CD4-positive, alpha-beta T cell treated with Interleukin-21 for 1 hour (primary cell): ENCODE measurements at places on chromosomes 2 and 18.

DNA sequence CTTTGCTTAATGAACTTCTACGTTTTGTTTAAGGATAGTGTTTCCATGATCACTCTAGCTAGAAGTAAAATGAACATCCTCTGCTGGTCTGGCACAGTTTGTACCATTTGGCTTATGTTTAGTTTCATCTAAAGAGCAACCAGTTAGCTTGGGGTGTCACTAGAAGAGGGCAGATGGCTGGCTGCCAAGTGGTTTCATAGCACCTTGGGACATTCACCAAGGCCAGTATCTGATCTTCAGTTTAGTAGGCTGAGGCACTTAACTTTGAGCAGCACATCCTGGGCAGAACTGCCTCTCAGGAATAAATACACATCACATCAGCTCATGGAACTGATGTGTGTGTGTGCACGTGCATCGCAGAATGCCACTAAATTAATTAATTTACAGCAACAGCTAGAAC, 68.4 kb downstream of the NXPH2 start:
- DNase-seq: no peak

GRCh38 chr2:238551091-238551490, 124.4 kb downstream of the ASB1 start:
- DNase-seq: no peak

DNA sequence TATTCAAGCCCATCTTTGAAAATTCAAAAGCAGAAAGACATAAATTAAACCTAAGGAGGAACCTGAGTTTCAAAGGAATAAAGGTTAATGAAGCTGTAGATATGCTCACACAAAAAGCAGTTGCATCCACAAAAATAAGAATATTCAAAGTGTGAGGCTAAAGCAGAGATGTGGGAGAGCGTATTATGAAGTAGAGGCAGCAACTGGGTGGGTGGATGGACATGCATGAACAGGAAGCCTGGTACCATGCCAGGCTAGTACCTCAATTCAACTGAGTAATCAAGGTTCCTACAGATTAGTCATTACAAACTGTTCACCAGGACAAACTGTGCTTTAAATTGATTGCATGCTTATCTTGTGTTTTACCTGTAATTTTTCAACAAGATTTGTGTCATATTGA, 330.0 kb upstream of the PKDCC start:
- no peak for DNase-seq

- DNase-seq: no peak
Observed at GRCh38 chr2:159098361-159098760, 129.9 kb downstream of the TANC1 start.

DNA sequence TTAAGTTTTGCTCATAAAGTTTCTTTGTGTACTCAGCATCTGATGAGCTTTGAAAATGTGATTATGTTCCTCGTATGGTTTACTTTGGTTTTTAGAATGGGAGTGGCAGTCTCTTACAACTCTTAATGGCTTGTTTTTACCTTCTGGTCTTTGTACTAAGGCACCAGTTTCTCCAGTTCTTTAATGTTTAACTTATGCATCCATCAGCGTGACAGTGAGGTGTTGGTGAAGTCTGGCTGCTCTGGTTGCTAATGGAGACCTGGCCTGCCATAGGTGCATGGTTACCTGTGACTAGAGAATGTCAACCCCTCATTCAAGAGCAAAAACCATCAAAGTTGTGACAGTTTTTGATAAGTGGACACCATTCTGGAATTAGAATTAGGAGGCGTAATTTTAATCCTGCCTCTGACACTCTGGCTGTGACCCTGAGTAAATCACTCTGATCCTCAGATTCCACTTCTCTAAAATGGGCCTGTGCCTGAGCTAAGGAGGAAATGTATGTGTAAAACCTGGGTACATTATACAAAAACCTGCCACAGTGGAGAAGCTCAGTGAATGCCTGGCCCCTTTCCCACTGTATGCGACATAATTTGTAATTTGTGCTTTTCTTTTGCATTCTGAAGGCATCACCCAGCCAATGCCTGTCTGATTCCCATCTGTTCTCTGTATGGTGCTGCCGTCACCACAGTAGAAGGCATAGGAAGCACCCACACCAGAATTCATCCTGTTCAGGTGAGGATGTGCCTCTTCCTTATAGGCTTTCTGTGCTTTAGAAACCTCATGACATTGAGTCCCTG, 11.2 kb downstream of the AOX1 start:
- DNase-seq: no peak

GRCh38 chr2:157880927-157881326, 4.8 kb upstream of the ACVR1 start:
- DNase-seq: no peak

DNA sequence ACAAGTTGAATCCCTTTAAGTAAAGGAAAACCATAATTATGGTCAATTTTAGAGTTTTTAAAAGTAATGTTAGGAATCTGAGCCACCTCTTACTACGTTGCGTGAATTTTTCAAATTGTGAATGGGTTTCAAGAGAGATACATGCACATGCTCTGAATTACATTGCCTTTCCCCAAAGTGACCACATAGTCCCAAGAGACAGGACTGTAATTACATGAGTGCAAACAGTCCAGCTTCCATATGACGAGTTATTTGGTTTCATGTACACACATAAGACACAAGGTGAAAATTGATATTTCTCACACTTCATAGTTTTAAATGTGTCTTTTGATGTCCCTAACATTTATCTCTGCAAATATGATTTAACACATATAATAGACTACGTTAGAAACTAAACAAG, 850.8 kb downstream of the LRP1B start:
- no peak for DNase-seq

DNA sequence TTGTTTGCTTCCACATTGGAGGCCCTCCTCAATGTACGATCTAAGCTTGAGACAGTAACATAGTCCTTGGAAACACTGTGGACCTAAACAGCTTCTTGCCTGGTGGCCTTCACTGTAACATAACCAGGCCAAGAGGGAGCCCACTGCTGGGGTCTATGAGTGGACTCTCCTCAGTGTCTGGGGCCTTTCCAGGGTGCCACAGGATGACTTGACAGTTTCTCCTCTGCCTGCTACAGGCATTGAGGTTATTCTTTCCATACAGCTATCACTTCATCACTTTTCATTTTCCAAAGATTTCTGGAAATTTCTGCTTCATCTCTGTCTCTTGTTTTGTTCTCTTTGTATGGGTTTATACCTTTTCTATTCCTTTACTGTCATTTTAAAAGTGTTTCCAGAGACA, 11.3 kb downstream of the SCTR start:
- DNase-seq: no peak

- no peak for DNase-seq
Observed at GRCh38 chr18:63286926-63287325, 32.6 kb downstream of the BCL2 start.

- no peak for DNase-seq
Observed at GRCh38 chr2:12857891-12858290, 141.2 kb downstream of the TRIB2 start.

DNA sequence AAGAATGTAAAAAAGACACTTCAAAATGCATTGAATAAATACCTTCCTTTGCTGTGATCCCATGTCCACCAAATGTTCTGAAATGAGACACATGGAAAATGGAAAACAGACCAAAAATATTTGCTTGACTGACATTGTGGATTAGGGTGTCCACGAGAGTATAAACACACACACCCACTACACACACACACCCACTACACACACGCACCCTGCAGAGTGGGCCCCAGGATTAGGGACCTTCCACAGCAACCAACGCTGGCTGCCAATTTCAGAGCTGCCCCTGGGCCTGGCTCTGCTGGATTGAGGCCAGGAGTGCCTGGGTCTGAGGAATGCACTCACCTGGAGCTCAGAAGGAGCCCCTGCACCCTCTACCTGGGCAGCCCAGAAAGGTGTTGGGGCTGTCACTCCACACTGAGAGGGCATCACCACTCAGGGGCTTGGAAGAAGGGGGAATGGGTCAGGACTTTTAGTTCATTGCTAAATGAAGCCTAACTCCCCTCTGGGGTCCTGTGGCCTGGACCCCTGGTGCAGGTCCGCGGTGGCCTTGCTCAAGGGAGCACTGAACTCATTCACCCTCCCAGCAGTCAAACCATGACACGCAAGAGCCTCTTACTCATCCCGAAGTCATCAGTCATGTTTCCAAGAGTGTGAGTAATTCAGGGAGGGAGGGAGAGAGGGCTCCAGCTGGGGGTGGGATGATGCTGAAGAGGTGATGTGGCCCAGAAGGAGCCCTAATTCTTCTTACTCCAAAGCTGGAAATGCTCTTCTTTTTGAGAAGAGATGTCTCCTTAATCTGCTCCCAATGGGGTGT, 50.2 kb upstream of the PLB1 start:
- DNase-seq: no peak

- DNase-seq: no peak
Observed at GRCh38 chr2:176071330-176072291, 12.2 kb downstream of the EVX2 start.

DNA sequence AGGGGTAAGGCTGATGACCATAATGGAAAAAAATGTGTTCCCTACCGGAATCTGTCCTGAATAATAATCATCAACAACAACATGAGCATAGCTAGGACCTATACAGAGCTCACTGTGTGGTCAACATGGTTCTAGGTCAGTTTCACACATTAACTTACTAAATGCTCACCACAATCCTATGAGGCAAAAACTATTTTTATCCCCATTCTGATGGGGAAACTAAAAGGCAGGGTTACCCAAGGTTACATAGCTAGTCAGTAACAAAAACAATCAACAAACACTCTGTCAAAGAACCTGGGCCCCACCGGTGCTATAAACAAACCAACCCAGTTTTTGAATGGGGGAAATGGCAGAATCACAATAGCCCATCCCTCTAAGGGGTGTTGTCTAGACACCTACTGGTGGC, 40.1 kb downstream of the AOX1 start:
- no peak for DNase-seq

GRCh38 chr2:102278720-102279390, 32.5 kb upstream of the IL1RL1 start:
- DNase-seq: no peak

- no peak for DNase-seq
Observed at GRCh38 chr2:41937464-41937906, 110.3 kb upstream of the PKDCC start.
